ENCODE measurements at places on chromosomes 6 and 20. TPM values are rescaled to one million over a fixed set of nuclear protein-coding genes. Genes with fewer than 3 reads are reported as not detected.

GRCh38 chr6:44167567-44167966 is 8.9 kb downstream of the CAPN11 start:
- H3K27ac ChIP-seq, result no peak overlapping the region
- H3K27me3 ChIP-seq, result no peaks in the 10 kb centered on the region
- H3K4me3 ChIP-seq, result no peak overlapping the region
- H3K36me3 ChIP-seq, result no peaks in the 10 kb centered on the region
- no peak for DNase-seq

- H3K36me3 ChIP-seq, result no peaks in the 10 kb centered on the region
- DNase-seq, result no peak
- no peaks in the 10 kb centered on the region for H3K4me1 ChIP-seq
Measured at GRCh38 chr6:103183831-103184411, 1675.8 kb downstream of the HACE1 start.

- H3K4me3 ChIP-seq, result no peak overlapping the region
- DNase-seq, result no peak
- H3K27ac ChIP-seq, result peak overlapping the region; percentile 57
Measured at GRCh38 chr6:7058250-7058923, 49.4 kb upstream of the RREB1 start.

DNA sequence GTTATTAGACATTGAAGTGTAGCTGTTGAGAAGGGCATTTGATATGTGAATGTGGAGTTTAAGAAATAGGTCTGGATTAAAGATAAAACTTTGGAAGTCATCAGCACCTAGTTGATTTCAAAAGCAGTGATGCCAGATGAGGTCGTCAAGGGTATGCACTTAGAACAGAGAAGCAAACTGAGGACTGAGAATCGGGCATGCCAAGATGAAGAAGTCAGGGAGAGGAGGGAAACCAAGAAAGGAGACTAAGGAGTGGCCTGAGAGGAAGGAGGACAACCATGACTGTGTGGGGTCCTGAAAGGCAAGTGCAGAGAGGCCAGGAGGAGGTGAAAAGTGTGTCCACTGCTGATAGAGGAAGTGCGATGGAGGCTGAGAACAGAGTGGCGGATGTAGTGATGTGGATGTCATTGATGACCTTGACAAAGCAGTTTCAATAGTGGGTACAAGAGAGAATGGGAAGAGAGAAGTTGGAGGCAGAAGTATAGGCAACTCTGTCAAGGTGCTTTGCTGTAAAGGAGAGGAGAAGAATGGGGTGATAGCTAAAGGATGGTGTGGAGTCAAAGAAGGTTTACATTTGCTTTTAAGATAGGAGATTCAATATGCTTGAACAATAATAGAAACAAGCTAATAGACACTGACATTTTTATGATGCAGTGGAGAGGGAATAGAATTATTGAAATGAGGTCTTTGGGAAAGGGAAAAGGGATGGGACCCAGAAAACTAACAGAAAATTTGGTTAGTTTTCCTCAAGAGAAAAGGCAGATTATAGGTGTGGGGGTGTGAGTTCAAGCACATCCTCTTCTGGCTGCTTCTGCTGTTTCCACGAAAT is 139.7 kb upstream of the TMEM170B start:
- no peaks in the 10 kb centered on the region for H3K27me3 ChIP-seq
- H3K36me3 ChIP-seq, result no peaks in the 10 kb centered on the region
- DNase-seq, result no peak
- peaks cover 11% of the 10 kb centered on the region for H3K4me1 ChIP-seq

- H3K27ac ChIP-seq, result no peak overlapping the region
- no peak overlapping the region for H3K4me3 ChIP-seq
- H3K4me1 ChIP-seq, result no peaks in the 10 kb centered on the region
- H3K27me3 ChIP-seq, result no peaks in the 10 kb centered on the region
- DNase-seq, result no peak
Measured at GRCh38 chr6:158569036-158569435, 9.1 kb downstream of the TMEM181 start.

DNA sequence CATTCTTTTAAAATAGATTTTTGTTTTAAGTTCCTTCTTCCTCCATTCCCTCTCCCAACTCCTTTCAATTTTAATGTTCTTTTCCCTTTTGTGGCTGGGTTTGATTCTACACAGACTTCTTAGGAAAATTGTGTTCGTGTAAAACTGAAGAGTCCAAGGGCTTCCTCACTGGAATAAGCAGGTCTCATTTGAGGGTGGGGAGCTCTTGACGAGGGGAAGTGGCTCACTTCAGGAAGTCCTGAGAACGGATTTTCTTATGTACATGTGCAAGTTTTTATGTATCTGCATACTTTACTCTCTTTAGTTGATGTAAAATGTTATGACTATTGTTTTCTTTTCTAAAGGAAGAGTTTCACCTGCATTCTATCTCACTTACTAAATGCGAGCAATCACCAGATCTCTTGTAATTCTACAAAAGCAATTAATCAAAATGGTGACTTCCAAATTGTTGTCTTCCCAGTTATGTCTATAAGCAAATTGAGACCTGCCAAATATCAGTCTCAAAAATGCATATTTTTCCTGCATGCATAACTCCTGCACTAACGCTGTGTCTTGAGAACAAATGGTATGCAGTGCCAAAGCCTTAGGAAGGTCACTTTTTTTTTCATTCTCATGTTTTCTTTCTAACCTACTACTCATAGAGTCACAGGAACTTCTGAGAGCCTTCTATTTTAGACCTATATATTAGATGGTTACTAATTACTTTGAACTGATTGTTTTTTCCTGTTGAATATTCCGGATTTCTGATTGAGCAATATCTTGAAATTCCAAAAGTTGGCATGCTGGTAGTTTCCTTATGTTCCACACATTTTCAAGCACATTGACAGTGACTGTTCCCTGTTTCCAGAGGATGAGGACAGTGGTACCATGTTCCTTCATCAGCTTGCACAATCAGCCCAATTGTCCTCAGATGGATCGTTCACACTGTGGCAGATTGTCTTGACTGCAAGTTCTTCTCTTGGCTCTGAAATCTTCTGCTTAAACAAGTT is 251.9 kb upstream of the PRDM1 start:
- H3K36me3 ChIP-seq, result no peaks in the 10 kb centered on the region
- no peak overlapping the region for H3K4me3 ChIP-seq
- DNase-seq, result no peak

F13A1 gene
- 5.3 TPM for polyA plus RNA-seq

Measured in liver (tissue), 10 donors.